ENCODE measurements at places on chromosomes 12 and 14.

DNA sequence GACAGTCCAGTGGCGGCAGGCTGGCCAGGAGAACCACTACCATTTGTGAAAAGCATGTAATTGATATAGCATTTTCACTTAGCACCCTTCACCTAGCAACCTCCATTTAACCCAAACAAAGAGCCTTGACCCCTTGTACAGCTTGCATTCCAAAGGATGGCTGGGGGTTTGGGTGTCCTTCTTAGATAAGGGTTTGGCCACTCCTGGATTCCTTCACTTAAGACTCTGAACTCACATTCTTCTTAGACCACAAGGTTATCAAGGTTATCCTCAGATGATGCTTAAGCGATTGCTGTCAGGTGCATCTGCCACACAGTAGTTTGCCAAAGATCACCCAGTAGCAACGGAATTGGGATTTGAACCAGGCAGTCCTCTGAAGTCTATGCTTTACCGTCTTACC, 102.8 kb downstream of the ZNF664 start:
- DNase-seq = no peak

DNA sequence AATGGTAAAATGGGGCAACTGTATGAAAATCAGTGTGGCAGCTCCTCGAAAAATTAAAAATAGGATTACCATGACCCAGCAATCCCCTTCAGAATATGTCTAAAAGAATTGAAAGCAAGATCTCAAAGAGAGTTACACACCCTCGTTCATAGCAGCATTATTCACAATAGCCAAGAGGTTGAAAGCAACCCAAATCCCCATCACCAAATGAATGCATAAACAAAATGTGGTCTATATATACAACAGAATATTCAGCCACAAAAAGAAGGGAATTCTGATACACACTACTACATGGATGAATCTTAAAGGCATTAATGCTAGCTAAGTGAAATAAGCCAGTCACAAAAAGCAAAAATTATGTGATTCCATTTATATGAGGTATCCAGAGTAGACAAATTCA, 27.2 kb downstream of the RAD52 start:
- DNase-seq = no peak

- DNase-seq = no peak
These were observed 94.5 kb downstream of the OTOGL start for GRCh38 chr12:80193865-80194264.

DNA sequence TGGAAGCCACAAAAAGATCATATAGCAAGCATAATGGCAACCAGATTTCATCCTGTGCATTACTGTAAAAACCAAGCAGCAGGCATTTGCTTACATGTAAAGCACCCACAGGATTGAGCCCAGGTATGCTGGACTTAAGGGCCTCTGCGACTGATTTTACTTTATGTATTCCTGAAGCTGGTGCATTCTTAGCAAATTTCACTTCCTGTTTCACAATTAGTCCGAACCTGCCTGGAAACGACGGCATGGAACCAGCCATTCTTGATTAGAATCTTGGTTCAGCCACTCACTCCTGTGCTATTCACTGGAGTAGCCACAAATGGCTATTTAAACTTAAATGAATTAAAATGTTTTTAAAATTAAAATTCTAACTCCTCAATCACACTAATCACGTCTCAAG, 239.2 kb downstream of the NUAK1 start:
- no peak for DNase-seq

DNA sequence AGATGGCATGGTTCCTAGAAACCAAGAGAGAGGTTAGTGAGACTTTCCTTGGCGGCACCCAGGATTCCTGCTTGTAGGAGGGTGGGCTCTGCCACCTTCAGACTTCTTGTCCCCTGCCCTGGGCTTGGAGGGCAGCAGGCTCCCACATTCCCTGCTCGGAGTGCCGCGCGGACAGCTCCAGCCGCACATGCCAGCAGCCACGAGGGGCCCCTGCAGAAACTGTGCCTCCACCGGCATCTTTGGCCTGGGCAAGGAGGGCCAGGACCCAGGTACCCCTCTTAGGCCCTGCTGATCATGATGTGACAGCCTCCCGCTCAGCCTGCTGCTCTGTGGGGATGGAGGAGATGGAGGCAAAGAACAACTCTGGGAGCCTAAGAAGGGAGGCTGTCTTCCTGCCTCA, 62.3 kb downstream of the PRIMA1 start:
- DNase-seq = no peak

- no peak for DNase-seq
These were observed 129.5 kb upstream of the NCOR2 start for GRCh38 chr12:124696693-124697476.

Measured in GM12864 (cell line).